ENCODE measurements at places on chromosomes 1 and 21.

- peak; percentile 36 for DNase-seq
These were observed 8.8 kb downstream of the ZNF683 start for GRCh38 chr1:26363549-26364448.

GRCh38 chr21:21238629-21239400 lies 240.6 kb downstream of the NCAM2 start:
- DNase-seq = no peak

DNA sequence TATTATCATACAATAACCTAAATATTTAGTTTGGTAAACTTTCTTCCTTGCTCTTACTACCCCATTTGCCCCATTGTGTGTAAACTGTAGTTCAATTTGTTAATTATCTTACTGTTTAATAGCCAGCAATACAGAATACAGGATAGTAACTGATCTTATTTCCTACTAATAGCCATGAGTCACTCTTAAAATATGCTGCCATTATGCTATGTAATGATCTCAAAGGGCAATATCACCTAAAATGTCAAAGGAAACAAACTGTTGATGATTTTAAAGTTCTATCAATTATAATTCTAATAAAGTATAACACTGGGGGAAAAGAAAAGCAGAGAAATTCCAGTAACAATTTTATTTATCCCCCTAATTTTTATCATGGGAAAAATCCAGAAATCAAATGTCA lies 4.3 kb downstream of the SLC30A1 start:
- DNase-seq = no peak

GRCh38 chr1:81296601-81297000 lies 504.1 kb upstream of the ADGRL2 start:
- no peak for DNase-seq

DNA sequence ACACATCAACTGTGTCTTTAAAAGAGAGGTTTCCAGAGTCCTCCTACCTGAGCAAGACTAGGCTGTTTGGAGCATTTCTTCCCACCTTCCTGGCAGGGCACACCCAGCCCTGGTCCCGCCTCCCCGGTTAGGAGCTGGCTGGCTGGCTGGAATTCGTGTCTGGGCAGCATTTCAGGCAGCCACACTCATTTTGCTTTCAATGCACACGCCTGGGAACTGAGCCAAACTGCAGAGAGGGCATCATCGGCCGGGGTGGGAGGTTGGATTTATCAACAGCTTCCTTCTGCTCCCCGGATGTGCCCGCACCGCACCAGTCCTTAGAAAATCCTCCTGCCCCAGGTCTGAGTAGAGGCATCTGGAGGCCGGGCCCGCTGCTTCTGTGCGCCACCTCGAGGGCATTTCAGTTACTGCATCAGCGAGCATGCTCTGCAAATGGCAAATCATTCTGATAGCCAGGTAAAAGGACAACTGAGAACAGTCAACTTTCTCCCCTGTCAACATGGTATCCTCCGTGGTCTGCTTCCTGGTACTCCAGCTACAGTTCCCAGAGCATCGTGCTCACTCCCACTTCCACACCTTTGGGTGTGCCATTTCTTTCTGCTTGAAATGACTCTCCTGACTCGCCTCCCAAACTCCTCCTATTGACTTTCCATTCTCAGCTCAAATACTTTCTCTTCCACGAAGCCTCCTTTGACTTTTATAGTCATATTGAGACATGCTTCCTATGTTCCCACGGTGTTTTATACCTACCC lies 20.6 kb downstream of the TCEA3 start:
- peak; percentile 92 for DNase-seq

DNA sequence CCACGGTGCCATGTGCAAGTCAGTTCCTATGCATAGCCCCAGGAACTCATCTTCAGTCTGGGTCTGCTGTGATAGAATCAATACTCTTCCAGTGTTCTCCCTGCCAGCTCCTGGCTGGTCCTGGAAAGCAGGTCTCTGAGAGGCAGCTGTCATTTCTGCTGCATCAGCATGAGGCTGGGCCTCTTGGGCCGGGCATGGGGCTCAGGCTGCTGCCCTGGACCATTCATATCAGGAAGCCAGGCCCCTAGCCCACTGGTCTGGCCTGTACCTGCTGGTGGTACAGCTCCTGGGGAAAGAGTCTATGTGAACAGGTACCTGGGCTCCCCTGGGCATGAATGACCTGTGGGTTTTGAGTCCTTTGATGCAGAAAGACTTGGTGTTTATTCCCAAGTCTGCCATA lies 173.6 kb upstream of the CSF3R start:
- no peak for DNase-seq
